ENCODE measurements at places on chromosomes 7 and 10.
A peak's percentile ranks its signal among the peaks of the same experiment; 100 is the strongest.

GRCh38 chr7:36231406-36231805, 78.4 kb downstream of the EEPD1 start:
- no peak for DNase-seq

- no peak for DNase-seq
Measured at GRCh38 chr7:20831451-20831850, 44.8 kb upstream of the SP8 start.

DNA sequence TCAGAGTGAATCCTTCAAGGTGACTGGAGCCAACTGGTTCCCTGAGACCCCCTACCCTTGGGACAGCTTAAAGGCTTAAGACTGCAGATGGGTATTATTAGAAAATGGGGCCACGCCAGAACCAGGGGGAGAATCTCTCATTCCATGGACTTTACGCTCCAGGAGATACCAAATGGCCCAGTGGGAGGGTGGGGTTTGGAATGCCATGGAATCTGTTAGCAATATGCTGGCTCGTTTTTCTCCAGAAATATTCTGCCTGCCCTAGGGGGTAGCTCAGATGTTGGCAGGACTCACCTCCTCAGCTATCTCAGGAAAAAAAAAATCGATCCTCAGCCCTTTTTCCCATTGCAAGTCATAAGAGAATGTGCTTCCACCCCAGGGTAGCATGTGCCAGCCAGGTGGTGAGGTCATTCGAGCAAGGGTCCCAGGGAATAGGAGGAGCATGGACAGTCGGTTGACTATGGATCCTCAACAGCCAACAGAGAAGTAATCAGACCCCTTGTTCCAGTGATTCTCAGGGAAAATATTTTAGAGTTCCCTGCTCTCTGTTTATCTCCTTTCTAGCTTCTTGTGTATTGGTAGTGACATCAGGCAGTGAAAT, 22.9 kb downstream of the SVIL start:
- DNase-seq: no peak

GRCh38 chr10:45001381-45002148, 842 bp downstream of the ZNF22 start:
- peak; percentile 23 for DNase-seq

- no peak for DNase-seq
Measured at GRCh38 chr10:6009961-6010360, 32.6 kb upstream of the IL15RA start.

- DNase-seq: no peak
Measured at GRCh38 chr10:113304726-113305125, 248.1 kb upstream of the HABP2 start.

- DNase-seq: no peak
Measured at GRCh38 chr7:91847231-91847630, 33.3 kb downstream of the MTERF1 start.

- DNase-seq: no peak
Measured at GRCh38 chr10:34327184-34327583, 487.9 kb downstream of the PARD3 start.

GRCh38 chr7:21256310-21256877, 171.5 kb upstream of the SP4 start:
- peak; percentile 7 for DNase-seq

DNA sequence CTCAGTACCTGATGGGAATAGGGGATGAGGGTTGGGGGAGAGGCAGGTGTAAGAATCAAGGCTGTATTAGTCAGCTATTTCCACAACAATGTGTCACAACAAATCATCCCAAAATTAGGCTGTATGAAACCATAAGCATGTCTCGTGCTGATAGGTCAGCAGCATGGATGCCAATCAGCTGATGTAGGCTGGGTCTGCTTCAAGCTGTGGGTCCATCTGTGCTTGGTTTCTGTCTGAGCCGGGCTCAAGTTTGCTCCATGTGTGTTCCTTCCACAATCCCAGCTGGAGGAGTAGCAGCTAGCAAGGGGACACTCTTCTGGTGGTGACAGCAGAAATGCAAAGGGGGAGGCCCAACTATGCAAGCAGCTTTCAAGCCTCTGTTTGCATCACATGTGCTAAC, 97.9 kb upstream of the ZNF746 start:
- DNase-seq: no peak

GRCh38 chr10:59060852-59061251, 115.6 kb upstream of the PHYHIPL start:
- no peak for DNase-seq

- DNase-seq: no peak
Measured at GRCh38 chr7:1052031-1052818, 7.9 kb downstream of the GPR146 start.

DNA sequence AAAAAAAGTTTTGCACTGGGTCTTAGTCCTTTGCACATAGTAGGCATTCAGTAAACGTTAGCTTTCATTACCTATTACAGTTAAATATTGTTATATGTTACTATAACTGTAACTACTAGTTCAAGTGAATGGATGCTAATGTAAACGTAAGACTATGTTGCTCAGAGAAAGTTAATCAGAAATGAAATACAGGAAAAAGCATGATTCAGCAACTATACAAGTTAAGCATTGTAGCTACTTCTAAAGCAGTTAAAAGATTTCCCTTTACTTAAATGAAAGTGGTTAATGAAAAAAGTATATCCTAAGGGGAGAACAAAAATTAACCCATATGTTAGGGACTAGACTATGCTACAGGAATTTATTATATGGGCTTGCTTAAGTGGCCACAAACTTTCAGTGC, 121.2 kb downstream of the SKAP2 start:
- DNase-seq: no peak

DNA sequence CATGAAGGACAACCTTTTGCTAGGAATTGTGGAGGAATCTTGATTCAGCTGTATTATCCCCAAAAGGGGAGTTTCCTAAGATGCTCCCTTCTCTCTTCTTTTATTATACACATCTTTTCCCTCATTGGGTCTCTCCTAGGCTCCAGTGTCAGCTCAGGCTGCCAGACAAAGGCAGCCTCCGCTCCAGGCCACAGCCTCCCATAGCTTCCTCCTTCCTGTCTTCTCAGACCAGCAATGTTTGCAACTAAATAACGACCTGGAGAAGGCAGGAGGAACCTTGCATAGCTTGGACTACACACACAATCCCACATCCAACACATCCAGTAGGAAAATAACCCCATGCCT, 12.3 kb downstream of the SFXN3 start:
- DNase-seq: no peak

DNA sequence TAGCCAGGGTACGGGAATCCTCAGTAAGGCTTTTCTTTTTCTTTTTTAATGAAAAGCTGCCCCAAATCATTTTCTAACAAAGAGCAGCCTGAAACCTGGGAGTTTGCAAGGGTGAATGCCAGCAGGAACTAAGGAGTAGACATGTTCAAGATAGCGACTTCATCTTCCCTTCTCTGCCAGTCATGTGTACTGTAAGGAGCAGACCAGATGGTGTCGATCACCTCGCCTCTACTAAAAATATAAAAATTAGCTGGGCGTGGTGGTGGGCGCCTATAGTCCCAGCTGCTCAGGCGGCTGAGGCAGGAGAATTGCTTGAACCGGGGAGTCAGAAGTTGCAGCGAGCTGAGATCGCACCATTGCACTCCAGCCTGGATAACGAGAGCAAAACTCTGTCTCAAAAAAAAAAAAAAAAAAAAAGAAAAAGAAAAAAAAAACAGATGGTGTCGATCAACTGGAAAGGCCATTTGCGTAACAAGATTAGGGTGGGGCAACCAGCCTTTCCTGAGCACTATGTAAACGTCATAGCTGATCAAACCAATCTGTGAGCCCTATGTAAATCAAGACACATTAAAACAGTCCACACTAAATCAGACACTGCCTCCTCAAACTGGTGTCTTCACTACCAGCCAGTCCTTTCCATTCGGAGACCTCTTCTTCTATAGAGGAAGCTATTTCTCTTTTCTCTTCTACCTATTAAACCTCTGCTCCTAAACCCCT, 33.8 kb downstream of the NOLC1 start:
- DNase-seq: no peak

DNA sequence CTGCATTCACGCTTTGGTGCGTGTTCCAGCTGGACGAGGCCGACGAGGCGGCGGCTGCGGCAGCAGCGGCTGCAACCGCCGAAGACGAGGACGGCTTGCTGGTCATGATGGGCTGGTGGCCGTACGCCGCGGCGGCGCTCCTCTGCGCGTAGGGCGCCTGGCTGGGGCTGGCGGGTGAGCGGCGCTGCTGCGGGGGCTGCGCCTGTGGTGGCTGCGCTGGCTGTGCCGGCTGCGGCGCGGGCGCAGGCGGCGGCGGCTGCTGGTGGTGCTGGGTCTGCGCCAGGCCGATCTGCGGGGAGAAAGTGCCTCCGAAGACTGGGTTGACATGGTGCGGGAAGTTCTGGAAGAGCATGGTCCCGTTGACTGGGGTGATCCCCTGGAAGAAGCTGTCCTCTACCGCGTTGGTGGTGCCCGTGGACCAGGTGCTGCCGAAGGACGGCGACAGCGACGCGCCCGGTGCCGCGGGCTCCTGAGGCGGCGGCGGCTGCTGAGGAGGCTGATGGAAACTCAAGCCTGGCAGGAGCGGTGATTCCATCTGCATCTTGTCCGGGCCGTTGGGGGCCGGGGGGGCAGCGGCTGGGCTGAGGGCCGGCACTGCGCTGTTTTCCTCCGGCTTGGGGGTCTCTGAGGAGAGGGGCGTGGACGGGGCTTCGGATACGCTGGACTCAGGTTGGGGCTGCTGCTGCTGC, 51.1 kb downstream of the CPEB3 start:
- no peak for DNase-seq

- no peak for DNase-seq
Measured at GRCh38 chr10:27947540-27947939, 51.3 kb downstream of the ODAD2 start.

- DNase-seq: no peak
Measured at GRCh38 chr7:95646350-95646749, 50.0 kb upstream of the PDK4 start.

DNA sequence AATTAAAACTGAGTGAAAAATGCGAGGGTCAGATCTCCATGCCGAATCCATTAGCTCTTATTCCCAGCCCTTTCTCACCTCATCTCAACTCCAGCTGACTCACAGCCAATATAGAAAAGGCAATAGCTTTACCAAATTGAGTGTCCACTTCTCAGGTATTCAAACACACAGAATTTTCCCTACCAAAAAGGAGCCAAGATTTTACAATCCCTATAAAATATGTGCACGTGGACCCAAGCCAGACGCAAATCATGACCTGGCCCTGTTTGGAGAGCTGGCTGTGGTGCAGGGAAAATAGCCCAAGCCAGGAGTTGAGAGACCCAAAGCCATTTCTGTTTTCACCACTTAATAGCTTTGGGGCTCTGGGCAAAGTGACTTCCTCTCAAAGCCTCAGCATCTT, 379.7 kb upstream of the AUTS2 start:
- no peak for DNase-seq

DNA sequence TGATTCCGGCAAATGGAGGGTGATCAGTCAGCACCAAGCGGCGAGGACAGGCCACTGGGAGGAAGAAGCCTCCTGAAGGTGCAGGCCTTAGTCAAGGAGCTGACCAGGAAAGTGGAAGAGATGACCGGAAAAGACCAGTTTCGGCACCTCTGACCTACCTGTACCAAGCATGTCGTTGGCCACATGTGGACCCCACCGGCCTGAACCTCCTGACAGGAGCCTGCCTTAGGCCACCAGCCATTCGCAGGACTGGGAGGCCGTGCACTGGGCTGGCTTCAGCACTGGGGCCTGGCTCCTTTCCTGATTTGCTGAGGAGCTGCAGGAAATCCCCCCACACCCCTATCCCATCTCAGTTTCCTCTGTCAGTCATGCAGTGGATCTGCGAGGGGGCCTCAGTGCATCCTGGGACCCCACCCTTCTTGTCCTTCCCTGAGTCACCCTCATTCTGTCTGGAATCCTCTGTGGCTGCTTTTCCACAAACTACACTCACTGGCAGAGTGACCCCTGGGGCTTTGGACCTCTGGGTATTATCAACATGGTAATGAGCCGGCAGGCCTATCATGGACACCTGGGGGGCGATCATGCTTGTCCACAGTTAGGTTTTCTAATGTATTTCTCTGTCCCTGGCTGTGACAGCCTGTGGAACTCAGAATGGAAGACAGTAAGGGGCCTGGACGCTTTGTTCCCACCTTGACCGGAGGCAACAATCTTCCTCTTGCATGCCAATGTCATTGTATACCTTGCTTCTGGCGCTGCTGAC, 33.0 kb downstream of the RAMP3 start:
- DNase-seq: no peak

GRCh38 chr7:111756687-111757178, 194.4 kb upstream of the IMMP2L start:
- no peak for DNase-seq

DNA sequence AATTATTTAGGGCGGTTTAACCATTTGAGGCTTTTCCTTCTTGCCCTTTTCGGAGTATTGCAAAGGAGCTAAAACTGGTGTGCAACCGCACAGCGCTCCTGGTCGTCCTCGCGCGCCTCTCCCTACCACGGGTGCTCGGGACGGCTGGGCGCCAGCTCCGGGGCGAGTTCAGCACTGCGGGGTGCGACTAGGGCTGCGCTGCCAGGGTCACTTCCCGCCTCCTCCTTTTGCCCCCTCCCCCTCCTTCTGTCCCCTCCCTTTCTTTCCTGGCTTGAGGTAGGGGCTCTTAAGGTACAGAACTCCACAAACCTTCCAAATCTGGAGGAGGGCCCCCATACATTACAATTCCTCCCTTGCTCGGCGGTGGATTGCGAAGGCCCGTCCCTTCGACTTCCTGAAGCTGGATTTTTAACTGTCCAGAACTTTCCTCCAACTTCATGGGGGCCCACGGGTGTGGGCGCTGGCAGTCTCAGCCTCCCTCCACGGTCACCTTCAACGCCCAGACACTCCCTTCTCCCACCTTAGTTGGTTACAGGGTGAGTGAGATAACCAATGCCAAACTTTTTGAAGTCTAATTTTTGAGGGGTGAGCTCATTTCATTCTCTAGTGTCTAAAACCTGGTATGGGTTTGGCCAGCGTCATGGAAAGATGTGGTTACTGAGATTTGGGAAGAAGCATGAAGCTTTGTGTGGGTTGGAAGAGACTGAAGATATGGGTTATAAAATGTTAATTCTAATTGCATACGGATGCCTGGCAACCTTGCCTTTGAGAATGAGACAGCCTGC, 3.1 kb downstream of the FZD1 start:
- DNase-seq: no peak

DNA sequence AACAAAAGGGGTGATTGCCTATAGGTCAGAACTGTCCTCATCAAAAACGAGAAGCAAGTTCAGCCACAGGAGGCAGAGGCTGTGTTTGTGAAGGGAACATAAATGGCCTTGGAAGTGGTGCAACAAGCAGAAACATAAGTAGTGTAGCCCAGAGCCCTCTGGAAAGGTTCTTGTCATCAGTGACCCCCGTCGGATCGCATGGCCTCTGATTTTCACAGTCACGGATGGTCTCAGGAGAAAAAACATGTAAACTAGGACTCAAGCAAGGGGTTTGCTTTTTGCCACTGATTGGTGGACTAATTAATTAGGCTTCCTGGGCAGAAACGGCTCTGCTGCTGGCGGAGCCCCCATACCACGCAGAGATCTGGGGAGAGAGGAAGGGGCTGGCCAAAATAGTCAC, 496.5 kb upstream of the MKI67 start:
- no peak for DNase-seq

Data from NCI-H2227 treated with DMSO at 0.1 percent for 48 hours (cell line).